GM03348 (cell line): ENCODE measurements at places on chromosomes 12 and 14.

DNA sequence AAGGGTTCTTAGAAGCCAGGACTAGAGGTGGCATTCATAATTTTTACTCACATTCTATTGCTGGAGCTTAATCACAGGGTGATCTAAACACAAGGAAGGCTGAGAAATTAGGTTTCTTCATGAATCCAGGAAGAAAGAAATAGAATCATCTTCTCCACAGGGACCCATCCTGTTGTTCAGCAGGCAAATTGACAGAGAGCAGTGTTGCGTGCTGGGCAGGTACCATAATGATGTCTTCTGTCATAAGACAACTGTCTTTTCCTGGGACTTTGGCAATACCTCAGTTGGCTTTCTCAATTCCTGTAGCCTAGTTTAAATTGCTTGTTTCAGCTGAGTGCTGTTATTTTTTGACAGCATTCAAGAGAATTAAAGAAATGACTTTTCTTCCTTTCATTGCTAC lies 468.0 kb upstream of the SYT1 start:
- DNase-seq: no peak

GRCh38 chr14:106141242-106142220 lies 615.1 kb downstream of the TMEM121 start:
- no peak for DNase-seq

DNA sequence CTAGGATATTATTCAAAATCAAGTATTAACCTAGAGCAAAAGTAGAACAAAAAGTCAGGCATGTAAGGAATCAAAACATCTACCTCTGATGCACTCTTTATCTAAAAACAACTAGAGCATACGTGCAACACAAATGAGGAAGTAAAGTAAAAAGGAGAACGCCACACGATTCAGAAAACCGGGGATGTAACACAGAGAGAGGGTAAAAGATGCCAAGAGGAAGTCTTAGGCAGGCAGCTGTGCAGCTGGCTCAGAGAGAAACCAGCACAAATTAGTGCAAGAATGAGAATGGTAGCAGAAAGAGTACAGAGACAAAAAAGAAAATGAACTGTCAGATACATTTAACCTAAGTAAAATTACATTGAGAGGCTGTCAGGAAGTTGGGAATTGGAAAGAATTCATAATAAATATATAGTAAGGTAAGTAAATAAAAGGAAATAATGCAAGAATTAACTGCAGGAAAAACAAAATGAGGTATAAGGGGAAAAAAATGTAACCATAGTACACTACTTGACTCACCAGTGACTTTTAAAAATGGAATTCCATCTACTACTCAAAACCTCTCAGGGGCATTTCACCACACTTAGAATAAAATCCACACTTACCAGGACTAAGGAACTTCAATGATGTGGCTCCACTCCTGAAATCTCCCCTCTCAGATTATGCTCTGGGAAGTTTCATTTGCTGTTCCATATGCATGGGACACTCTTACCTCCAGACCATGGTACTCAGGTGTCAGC lies 17.1 kb downstream of the BCAT1 start:
- no peak for DNase-seq

- no peak for DNase-seq
Observed at GRCh38 chr14:84084056-84084630, 1445.8 kb upstream of the FLRT2 start.
